Activated CD4-positive, alpha-beta T cell treated with anti-CD3 and anti-CD28 coated beads, Interleukin-2, amount 10 ng/mL, durations not matched to agents 7 days and 5 days (primary cell): ENCODE measurements at places on chromosomes 5 and 9. TPM values are rescaled to one million over a fixed set of nuclear protein-coding genes. Genes with fewer than 3 reads are reported as not detected.

MYMK gene
- not detected for total RNA-seq

BDP1 gene
- total RNA-seq: 34.2 TPM

DAB2IP gene
- total RNA-seq: not detected

NUTM2F gene
- total RNA-seq: not detected

LCN2 gene
- not detected for total RNA-seq

CAPSL gene
- total RNA-seq: not detected
